ENCODE measurements at places on chromosomes 6 and 20. TPM values are rescaled to one million over a fixed set of nuclear protein-coding genes. Genes with fewer than 3 reads are reported as not detected.

Gene NR2E1
- not detected for polyA plus RNA-seq

Gene TRIM40
- polyA plus RNA-seq, result 6.6 TPM

Gene SLC22A23
- polyA plus RNA-seq, result 12.0 TPM

Gene PPP1R3D
- 3.4 TPM for polyA plus RNA-seq

Gene LY6G6D
- polyA plus RNA-seq, result 0.31 TPM

Gene GSTA2
- polyA plus RNA-seq, result not detected

Gene MCCD1
- polyA plus RNA-seq, result not detected

Gene ABHD16B
- polyA plus RNA-seq, result 0.44 TPM

Gene BMP7
- 0.69 TPM for polyA plus RNA-seq

Gene HDGFL1
- polyA plus RNA-seq, result not detected

Gene SLC22A7
- polyA plus RNA-seq, result not detected

Gene TULP1
- not detected for polyA plus RNA-seq

Gene IMPG1
- not detected for polyA plus RNA-seq

Gene KHDC1L
- polyA plus RNA-seq, result not detected

Gene PROCR
- 17.6 TPM for polyA plus RNA-seq

Gene PACSIN1
- 0.89 TPM for polyA plus RNA-seq

Gene CNR1
- polyA plus RNA-seq, result 5.2 TPM

- DNase-seq, result no peak
- no peaks in the 10 kb centered on the region for H3K4me1 ChIP-seq
- H3K27ac ChIP-seq, result no peak overlapping the region
- H3K4me3 ChIP-seq, result no peak overlapping the region
These were observed 601.9 kb downstream of the HTR1B start for GRCh38 chr6:76861403-76861802.

GRCh38 chr6:99022039-99022609, 74.4 kb upstream of the FBXL4 start:
- no peaks in the 10 kb centered on the region for H3K4me1 ChIP-seq
- H3K27me3 ChIP-seq, result no peaks in the 10 kb centered on the region
- DNase-seq, result no peak
- no peak overlapping the region for H3K4me3 ChIP-seq

- H3K27me3 ChIP-seq, result no peaks in the 10 kb centered on the region
- H3K36me3 ChIP-seq, result peaks cover 30% of the 10 kb centered on the region
- no peaks in the 10 kb centered on the region for H3K4me1 ChIP-seq
- H3K27ac ChIP-seq, result no peak overlapping the region
These were observed 4.0 kb downstream of the CDKN1A start for GRCh38 chr6:36682328-36683144.

DNA sequence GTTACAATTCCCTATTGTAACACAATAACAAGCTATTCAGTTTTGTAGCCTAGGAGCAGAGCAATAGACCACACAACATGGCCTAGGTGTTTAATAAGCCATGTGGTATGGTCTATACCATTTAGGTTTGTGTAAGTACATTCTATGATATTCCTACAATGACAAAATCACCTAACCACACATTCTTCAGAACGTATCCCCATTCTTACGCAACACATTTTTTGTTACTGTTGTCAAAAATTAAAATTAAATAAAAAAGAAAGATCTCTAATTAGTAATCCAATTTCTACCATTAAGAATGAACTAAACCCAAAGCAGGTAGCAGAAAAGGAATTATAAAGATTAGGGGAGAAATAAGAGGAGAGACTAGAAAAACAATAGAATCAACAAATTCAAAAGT, 44.0 kb downstream of the RANBP9 start:
- no peaks in the 10 kb centered on the region for H3K36me3 ChIP-seq
- no peak overlapping the region for H3K27ac ChIP-seq

DNA sequence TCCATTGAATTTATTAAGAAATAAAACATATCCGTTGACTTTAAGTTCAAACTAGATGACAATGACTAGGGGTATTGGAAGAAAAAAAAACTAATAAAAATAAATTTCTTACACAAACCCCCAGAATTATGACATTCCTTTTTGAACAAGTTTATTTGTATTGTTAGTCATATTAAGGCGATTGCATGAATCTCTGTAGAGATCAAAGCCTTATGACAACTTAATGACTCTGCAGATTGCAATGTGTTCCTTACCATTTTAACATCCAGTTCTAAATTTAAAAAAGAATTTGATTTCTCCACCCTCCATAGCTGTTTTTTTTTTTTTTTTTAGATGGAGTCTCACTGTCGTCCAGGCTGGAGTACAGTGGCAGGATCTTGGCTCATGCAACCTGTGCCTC, 189.8 kb upstream of the CEP162 start:
- H3K4me1 ChIP-seq, result no peaks in the 10 kb centered on the region
- no peak for DNase-seq
- no peaks in the 10 kb centered on the region for H3K27me3 ChIP-seq
- no peak overlapping the region for H3K4me3 ChIP-seq

DNA sequence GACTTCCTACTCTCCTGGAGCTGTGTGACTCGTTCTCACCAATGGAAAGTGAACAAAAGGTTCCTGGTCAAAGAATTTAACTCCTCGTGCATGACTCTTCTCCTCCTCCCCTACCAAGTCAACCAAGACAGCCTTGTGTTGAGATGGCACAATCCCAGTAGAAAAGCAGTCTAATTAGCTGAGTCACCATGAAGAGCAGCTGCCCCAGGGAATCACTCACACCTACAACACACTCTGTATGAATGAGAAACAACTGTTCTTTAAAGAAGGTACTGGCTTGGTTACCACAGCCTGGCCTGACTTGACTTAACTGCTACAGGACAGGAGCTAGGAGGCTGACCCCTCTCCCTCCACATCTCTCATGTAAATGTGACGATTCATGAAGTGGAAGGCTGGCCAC, 2.9 kb upstream of the HLA-DOB start:
- no peak for DNase-seq
- H3K27ac ChIP-seq, result no peak overlapping the region
- no peaks in the 10 kb centered on the region for H3K27me3 ChIP-seq
- no peaks in the 10 kb centered on the region for H3K4me1 ChIP-seq
- no peaks in the 10 kb centered on the region for H3K36me3 ChIP-seq

DNA sequence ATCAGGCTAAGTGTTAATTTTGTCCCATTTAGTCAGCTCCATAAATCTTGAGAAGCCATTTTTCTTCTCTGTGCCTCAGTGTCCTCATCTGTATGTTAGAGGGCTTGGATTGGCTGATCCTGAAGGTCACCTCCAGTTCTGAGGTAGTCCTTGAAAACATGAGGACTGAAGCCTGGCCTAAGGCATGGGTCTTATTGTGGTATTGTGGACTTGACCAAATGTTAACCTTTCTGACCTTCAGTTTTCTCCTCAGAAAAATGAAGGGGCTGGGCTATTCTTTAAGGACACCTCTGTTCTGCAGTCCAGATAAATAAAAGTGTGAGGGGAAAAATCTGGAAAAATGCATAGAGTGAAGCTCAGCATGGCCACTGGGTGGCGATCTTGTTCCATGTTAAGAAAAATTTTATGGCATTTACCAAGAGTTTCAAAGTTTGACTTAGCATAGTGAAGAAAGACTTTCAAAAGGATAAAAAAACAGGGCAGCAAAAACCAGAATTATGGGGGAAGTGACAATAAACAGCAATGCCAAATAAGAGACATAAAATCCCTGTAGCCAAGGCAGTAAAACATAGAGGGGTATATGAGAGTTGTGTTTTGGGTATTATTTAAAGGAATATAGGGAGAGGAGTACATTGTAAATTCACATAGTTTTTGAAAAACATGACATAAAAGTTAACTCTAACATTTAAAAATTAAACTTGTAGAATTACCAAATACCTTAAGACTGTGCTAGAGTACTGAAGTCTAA, 13.2 kb upstream of the TFB1M start:
- H3K4me3 ChIP-seq, result no peak overlapping the region
- no peaks in the 10 kb centered on the region for H3K27me3 ChIP-seq

DNA sequence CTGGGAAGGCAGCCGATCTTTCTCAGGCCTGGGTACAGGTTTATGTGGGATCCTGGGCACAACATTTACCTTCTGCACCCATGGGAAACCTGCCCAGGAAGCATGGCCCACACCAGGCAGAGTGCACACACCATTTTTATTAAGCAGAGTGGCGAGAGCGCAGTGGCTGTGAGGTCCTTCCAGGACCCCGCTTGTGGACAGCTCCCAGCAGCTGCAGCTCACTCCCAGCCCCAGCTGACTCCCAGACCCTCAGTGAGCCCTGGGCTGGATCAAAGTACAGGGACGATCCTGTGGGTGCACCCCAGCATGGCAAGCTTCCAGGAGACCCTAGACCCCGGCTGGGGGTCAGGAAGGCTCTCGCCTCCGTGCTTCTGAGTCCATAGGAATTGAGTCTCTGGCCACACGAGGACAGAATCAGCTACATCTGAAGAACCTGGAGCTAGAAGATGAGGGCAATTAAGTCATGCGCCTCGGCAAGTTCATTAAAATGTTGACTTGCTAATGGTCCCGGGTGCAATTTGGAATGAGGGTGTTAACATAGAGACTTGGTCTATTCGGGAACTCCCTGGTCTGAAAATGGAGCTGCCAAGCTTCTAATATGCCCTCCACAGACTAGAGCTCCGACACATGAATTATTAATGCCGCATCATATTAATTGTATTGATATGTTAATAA, 65.4 kb upstream of the SLCO4A1 start:
- H3K4me3 ChIP-seq, result no peak overlapping the region
- H3K27ac ChIP-seq, result no peak overlapping the region
- H3K4me1 ChIP-seq, result peaks cover 6% of the 10 kb centered on the region
- H3K27me3 ChIP-seq, result no peaks in the 10 kb centered on the region
- peaks cover 17% of the 10 kb centered on the region for H3K36me3 ChIP-seq

GRCh38 chr6:154453329-154453728, 57.2 kb downstream of the CNKSR3 start:
- no peak for DNase-seq
- no peaks in the 10 kb centered on the region for H3K27me3 ChIP-seq
- peaks cover 46% of the 10 kb centered on the region for H3K4me1 ChIP-seq
- peak overlapping the region; percentile 90 for H3K27ac ChIP-seq
- no peak overlapping the region for H3K4me3 ChIP-seq

- no peak overlapping the region for H3K4me3 ChIP-seq
- no peak overlapping the region for H3K27ac ChIP-seq
- DNase-seq, result no peak
- no peaks in the 10 kb centered on the region for H3K4me1 ChIP-seq
- H3K36me3 ChIP-seq, result no peaks in the 10 kb centered on the region
These were observed 172.2 kb upstream of the HEY2 start for GRCh38 chr6:125577124-125577662.

DNA sequence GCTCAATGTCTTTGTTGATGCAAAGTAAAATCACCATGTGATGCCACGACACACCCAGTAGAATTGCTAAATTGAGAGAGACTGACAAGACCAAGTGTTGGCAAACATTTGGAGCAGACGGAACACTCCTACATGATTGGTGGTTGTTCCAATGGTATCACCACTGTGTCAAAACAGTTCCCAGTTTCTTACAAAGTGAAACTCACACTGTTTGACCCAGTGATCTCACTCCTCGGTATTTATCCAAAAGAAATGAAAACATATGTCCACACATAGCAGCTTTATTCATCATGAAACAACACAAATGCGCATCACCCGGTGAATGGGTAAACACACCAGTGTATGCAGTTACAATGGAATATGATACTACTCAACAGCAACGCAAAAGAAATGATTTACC, 74.0 kb upstream of the SULF2 start:
- no peaks in the 10 kb centered on the region for H3K36me3 ChIP-seq
- DNase-seq, result no peak
- H3K4me3 ChIP-seq, result no peak overlapping the region
- H3K27ac ChIP-seq, result peak overlapping the region; percentile 62

DNA sequence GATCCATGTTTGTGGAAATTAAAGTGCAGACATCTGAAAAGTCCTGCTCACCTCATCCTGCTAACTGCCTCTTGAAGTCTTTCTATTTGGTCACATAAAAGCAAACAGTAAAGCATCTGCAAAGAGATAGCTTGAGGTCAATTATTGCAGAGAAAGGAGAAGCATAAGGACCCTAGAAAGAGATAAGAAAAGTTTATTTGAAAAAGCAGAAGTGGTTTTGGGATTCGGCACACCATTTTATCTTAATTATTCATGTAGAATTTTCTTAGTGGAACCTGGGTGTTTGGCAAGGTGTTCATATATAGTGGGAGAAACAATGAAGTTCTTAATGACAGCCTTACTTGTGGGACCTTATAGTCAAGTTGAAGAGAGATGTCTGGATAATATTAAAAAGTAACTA, 280.8 kb downstream of the CENPW start:
- H3K4me3 ChIP-seq, result no peak overlapping the region
- H3K27me3 ChIP-seq, result no peaks in the 10 kb centered on the region
- DNase-seq, result no peak
- no peaks in the 10 kb centered on the region for H3K36me3 ChIP-seq

GRCh38 chr6:144749263-144749662, 464.1 kb downstream of the UTRN start:
- no peak for DNase-seq
- H3K4me3 ChIP-seq, result no peak overlapping the region
- no peaks in the 10 kb centered on the region for H3K36me3 ChIP-seq
- H3K4me1 ChIP-seq, result no peaks in the 10 kb centered on the region

DNA sequence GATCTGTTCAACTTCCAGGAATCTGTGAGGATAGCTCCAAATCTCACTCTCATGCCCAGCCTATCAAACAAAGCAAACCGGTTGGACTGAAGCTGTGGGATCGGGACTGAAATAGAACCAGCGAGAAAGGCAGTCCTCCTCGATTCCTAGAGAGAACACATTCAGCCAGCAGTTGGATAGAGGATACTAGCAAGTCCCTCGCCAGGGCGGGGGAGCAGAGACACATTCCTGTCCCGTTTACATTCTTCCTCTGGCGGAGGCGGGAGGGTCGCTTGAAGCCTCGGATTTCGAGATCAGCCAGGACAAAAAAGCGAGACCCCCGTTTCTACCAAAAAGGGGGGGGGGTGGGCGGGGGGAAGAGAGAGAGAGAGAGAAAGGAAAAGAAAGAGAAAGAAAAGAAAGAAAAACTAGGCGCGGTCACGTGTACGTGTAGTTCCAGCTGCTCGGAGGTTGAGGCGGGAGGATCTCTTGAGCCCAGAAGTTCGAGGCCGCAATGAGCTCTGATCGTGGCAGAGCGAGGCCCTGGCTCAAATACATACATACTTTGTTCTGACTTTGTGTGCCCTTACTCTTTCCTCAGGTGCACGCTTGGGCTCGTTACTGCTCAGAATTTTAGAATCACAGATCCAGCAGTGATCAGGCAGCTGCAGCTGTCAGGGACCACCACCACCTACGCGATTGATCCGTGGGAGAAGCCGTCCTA, 19.5 kb downstream of the ZNF311 start:
- H3K27ac ChIP-seq, result peak overlapping the region; percentile 86
- H3K27me3 ChIP-seq, result peaks cover 21% of the 10 kb centered on the region
- peak; percentile 93 for DNase-seq
- peak overlapping the region; percentile 57 for H3K4me3 ChIP-seq
- peaks cover 18% of the 10 kb centered on the region for H3K4me1 ChIP-seq

GRCh38 chr20:44255942-44256341, 8.8 kb downstream of the GDAP1L1 start:
- no peak for DNase-seq
- no peaks in the 10 kb centered on the region for H3K4me1 ChIP-seq
- H3K27me3 ChIP-seq, result no peaks in the 10 kb centered on the region
- H3K4me3 ChIP-seq, result no peak overlapping the region
- H3K27ac ChIP-seq, result no peak overlapping the region
- no peaks in the 10 kb centered on the region for H3K36me3 ChIP-seq

Measured in sigmoid colon (tissue), 7 donors.